ENCODE measurements at places on chromosomes 16 and 17. TPM values are rescaled to one million over a fixed set of nuclear protein-coding genes. Genes with fewer than 3 reads are reported as not detected.

The IL21R gene
- 29.5 TPM for total RNA-seq

The TBCD gene
- 133 TPM for total RNA-seq

GRCh38 chr16:79151-80054 lies 1.4 kb downstream of the MPG start:
- peaks cover 42% of the 10 kb centered on the region for H3K4me1 ChIP-seq
- H3K36me3 ChIP-seq, result peaks cover 14% of the 10 kb centered on the region
- H3K27ac ChIP-seq, result peak overlapping the region; percentile 82
- peaks cover 5% of the 10 kb centered on the region for H3K27me3 ChIP-seq

DNA sequence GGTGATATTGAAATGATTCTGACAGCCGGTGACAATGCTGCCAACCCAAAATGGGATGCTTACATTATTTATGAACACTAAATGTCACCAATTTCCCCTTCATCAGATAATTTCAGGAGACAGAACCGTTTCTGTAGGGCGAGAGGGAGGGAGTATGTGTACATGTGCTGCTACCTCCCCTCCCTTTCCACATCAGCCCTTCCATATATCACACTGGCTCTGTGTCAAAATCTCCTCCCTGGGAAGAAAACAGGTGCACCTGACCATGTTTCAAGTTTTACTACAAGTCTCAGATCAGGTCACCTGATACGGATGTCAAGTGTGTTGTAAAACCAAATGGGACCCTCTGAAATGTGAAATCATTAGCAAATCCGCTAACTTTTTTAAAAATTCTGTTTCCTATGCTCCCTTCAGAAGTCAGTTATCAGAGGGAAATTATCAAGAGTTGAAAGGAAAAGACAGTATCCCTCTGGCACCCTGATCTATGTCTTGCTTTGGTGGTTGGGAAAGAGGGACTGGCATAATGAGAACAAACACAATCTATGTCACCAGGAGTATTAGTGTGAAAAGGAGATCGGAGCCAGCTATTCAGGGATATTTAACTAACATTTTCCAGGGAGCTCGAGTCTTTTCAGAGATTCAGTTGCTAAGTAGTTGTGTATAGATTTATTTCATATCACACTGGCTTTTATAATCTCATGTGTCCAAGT lies 1002.3 kb upstream of the CDH8 start:
- no peak overlapping the region for H3K4me3 ChIP-seq
- DNase-seq, result no peak
- H3K27ac ChIP-seq, result no peak overlapping the region
- no peaks in the 10 kb centered on the region for H3K27me3 ChIP-seq
- no peaks in the 10 kb centered on the region for H3K36me3 ChIP-seq
- H3K4me1 ChIP-seq, result no peaks in the 10 kb centered on the region

DNA sequence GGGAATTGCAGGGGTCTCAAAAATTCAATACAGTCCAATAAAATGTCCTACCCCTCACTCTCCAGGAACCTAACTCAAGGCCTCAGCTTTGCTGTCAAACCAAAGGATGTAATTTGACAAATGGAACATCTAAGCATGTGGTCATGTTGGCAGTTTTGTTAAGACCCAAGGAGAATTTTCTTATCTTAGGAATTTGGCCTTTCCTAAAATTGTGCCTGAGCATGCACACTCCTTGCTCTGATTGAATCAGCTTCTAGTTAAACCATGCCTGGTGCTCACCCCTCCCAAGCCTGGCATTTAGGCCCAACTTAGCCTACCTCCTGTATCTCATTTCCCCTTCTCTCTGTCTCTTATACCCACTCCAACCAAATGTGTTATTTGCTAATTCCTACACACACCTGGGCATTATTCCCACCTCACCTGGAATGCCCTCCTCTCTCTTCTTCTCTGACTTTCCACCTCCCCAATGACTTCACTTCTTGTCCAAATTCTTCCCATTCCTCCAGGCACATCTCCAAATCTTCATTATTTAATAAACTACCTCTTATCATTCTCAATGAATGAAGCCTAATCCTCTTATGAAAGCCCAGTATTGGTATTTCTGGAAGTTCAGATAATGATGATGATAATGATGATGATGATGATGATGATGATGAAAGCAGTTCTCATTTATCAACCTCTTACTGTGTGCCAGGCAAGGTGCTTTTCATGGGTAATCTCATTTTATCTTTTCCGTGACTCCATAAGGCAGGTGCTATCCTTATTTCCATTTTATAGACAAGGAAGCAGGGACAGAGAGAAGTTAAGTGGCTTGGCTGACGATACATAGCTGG lies 178.0 kb upstream of the IRX6 start:
- no peaks in the 10 kb centered on the region for H3K36me3 ChIP-seq
- DNase-seq, result no peak
- no peaks in the 10 kb centered on the region for H3K27me3 ChIP-seq
- H3K27ac ChIP-seq, result no peak overlapping the region

DNA sequence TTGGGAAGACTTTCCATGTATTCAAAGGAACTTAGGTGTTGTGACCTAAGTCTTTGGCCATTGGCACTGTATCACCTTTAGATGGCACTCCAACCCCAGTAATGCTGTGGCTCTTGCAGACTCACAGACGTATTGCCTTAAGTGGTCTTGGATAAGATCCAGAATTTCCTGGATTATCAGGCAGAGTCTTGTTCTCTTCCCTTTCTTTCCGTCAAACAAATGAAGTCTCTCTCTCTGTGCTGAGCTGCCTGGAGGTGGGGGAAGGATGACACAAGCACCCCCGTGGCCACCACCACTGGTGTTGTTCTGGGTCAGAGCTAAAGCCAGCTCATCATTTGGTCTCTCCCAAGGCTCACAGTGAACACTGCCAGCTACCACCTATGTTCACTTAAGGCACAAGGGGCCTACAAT lies 789.9 kb upstream of the KIF2B start:
- no peaks in the 10 kb centered on the region for H3K4me1 ChIP-seq
- no peak for DNase-seq
- H3K36me3 ChIP-seq, result no peaks in the 10 kb centered on the region
- no peak overlapping the region for H3K27ac ChIP-seq
